ENCODE measurements at places on chromosomes 16 and 17.
A peak's percentile ranks its signal among the peaks of the same experiment; 100 is the strongest.

GRCh38 chr16:47852991-47853390 is 302.8 kb downstream of the ABCC12 start:
- no peak for DNase-seq

- no peak for DNase-seq
These were observed 292.9 kb upstream of the CA10 start for GRCh38 chr17:52451294-52451861.

DNA sequence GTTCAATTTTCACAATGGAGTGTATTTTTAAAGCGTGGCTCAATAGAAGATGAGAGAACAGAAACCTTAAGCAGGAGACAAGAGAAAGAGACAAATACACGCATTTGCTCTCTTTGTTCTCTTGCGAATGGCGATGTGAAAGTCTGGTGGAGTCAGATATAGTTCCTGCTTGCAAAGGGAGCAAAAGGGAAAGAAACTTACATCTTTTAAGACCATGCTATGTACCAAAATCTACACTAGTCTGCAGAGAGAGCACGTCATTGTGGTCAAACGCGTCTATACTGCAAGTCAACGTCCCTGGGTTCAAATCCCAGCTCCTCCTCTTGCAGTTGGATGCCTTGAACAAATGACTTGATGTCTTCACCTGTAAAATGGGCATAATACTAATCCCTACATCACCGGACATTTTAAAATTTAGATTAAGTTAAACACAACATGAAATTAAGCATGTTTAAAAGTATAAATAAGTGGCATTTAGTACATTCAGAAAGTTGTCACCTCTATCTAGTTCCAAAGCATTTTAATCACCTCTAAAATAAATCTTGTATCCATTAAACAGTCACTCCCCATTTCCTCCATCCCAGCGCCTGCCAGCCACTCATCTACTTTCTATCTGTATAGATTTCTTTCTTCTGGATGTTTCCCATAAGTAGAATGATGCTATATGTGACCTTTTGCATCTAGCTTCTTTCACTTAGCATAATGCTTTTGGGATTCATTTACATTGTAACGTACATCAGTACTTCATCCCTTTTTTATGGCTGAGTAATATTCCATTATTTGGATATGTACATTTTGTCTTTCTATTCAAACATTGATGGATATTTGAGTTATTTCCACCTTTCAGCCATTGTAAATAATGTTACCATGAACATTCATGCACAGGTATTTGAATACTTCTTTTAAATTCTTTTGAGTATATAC is 406.9 kb downstream of the TMEM114 start:
- no peak for DNase-seq

- DNase-seq = no peak
These were observed 279 bp downstream of the HNF1B start for GRCh38 chr17:37744633-37744927.

- DNase-seq = no peak
These were observed 98.0 kb downstream of the AMFR start for GRCh38 chr16:56327071-56327928.

DNA sequence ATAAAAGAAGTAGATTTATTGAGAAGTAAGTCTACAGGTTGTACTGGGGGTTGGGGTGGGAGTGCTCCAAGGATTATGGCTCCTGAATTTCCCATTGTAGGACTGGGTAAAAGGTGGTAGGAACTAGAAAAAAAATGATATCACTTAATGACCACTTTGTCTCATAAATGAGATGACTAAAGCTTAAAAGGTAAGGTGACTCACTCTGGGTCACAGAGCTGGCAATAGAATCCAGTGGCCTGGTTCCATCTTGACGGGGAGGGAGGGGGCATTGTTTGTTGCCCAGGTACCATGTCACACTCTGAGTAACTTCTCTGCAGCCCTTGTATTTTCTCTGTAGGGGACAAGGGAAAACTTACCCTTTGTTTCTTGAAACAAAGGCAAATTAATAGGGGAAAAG is 126.1 kb downstream of the PITPNC1 start:
- no peak for DNase-seq

GRCh38 chr16:83109490-83110125 is 482.8 kb downstream of the CDH13 start:
- DNase-seq = no peak

DNA sequence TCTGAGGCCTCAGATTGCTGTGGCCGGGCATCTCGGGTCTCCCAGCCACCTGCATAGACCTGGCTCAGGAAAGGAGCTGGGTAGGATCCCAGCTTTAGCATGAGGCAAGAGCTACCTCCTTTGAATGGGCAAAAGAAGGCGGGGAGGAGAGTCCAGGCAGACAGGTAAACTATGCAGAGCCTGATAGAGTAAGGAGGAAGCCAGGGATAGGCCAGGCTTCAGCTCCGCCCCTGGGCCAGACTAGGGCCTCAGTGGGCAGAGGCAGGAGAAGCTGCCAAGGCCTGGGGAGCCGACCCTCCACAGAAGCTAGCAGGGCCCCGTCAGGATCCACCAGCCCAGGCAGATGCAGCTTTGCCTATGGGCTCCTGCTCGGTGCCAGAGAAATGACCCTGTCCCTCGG is 22.6 kb upstream of the UBE2G1 start:
- DNase-seq = no peak

GRCh38 chr16:30736995-30737793 is 11.0 kb upstream of the PHKG2 start:
- no peak for DNase-seq

- no peak for DNase-seq
These were observed 87.6 kb downstream of the USP31 start for GRCh38 chr16:23061669-23062068.

GRCh38 chr16:89919535-89920406 is 1.1 kb downstream of the MC1R start:
- peak; percentile 12 for DNase-seq

GRCh38 chr17:17515934-17516930 is 20.0 kb upstream of the RASD1 start:
- DNase-seq = no peak

DNA sequence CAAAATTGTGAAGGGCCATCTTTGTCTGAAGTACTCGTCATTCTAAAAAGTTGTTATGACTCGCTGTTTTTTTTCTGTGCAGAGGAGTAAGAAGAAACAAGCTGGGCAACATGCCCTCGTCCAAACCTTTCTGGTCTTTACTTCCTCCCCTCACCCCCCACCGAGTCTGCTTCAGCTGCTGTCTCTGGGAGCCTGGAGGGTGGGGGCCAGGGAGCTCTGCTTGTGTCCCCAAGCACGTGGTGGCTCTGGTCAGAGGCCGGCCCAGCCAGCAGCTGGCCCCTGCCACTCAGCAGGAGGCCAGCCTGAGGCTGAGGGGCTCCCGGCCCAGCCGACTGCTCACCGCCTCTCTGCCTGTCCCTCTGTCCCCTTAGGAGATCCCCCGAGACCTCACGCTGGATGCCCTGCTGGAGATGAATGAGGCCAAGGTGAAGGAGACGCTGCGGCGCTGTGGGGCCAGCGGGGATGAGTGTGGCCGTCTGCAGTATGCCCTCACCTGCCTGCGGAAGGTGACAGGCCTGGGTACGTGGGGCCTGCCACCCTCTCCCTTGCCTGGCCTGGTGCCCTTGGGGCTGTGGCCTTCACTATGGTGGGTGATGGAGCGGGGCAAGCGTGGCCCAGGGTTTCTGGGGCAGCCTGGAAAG is 53.7 kb upstream of the LGALS9 start:
- DNase-seq = no peak

DNA sequence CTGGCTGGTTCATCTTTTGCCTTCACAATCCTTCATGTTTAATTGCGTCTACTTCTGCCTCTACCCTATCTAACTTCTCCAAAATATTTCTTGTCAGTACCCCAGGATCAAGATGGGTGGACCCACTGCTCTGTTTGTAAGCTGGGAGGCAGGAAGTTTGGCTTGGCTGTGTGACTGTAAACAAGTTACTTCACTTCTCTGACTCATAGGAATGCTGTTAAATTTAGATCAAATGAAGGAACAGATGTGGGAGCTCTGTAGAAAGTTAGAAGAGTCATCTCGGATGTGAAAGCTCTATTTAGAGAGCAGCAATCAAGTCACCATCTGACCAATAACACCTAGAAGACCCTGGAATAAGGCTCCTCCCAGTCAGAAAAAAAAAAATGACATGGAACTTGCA is 55.2 kb upstream of the MRTFB start:
- no peak for DNase-seq
